GM13977 (cell line): ENCODE measurements at places on chromosomes 3 and 15.

GRCh38 chr15:101052031-101052620 lies 133.0 kb downstream of the LRRK1 start:
- no peak for DNase-seq

DNA sequence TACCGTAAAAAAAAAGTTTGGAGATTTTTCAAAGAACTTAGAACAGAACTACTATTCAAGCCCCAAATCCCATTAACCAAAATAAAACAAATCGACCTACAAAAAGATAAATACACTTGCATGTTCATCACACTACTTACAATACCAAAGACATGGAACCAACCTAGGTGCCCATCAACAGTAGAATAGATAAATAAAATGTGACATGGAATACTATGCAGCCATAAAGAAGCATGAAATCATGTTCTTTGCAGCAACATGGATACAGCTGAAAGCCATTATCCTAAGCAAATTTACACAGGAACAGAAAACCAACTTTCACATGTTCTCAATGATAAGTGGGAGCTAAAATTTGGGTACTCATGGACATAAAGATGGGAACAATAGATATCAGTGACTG lies 768.7 kb downstream of the ROBO1 start:
- no peak for DNase-seq

- no peak for DNase-seq
Observed at GRCh38 chr3:34955680-34956079, 683.6 kb upstream of the ARPP21 start.

GRCh38 chr3:134652409-134652831 lies 1.6 kb upstream of the KY start:
- no peak for DNase-seq

- DNase-seq, result no peak
Observed at GRCh38 chr3:21654662-21655061, 96.3 kb downstream of the ZNF385D start.

GRCh38 chr3:195209847-195210265 lies 61.1 kb downstream of the XXYLT1 start:
- DNase-seq, result no peak

GRCh38 chr15:74252291-74252690 lies 16.2 kb downstream of the CCDC33 start:
- DNase-seq, result no peak

- DNase-seq, result no peak
Observed at GRCh38 chr3:57917601-57918000, 90.6 kb upstream of the FLNB start.

GRCh38 chr3:23376516-23377248 lies 173.6 kb downstream of the UBE2E2 start:
- DNase-seq, result no peak

DNA sequence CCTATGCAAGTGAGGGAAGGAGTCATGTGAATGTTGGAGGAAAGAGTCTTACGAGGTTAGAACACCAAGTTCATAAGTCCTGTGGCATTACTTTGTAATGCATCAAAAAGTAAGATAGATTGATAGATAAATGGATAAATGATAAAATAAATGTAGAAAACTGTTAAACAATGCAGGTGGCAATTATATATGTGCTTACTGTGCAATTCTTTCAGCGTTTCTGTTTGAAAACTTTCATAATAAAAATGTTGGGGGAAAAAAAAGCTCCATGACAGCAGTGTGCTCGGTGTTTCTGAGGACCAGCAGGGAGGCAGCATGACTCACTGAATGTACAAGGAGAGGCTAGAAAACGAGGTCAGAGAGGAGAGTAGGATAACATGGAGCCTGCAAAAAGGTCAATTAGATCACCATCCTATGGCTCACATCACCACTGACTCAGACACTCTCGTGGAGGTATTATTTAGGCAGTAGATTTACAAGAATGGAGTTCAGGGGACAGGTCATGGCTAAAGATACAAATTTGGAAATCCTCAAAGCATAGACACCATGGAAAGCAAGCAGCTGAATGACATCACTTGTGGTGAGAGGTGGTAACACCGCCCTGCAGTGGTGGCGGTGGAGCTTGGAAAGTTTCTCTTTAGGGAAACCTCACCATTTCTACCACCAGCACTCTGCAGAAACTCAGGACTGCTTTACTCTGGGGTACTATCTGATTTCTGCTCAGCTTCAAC lies 219.8 kb downstream of the CTNNB1 start:
- no peak for DNase-seq

DNA sequence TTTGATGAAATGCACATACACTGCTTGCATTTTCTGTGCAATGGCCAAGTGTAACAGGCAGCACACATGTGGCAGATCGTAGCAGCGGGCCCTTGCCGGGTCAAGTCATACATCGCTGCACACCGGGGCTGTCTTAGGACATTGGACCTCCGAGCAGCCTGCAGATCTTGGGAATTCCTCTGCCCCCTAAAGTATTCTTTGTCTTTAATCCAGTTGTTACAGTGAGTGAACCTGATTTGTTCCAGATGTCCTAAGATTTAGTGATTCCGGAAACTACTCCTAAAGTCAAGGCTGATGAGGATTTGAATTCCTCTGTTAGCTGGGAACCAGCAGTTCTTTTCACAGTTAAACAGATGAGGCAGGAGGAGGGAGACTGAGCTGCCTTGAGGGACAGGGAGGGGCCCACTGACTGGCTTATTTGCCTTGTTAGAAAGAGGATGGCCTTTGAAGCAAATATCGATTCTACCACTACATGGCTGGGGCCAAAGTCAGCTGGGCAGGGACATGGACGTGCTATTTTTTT lies 190.7 kb upstream of the CTDSPL start:
- no peak for DNase-seq

GRCh38 chr3:976006-976405 lies 116.8 kb upstream of the CNTN6 start:
- no peak for DNase-seq

GRCh38 chr3:11522398-11522715 lies 121.4 kb downstream of the VGLL4 start:
- DNase-seq, result no peak

GRCh38 chr3:188687389-188687788 lies 484.4 kb upstream of the TPRG1 start:
- no peak for DNase-seq

DNA sequence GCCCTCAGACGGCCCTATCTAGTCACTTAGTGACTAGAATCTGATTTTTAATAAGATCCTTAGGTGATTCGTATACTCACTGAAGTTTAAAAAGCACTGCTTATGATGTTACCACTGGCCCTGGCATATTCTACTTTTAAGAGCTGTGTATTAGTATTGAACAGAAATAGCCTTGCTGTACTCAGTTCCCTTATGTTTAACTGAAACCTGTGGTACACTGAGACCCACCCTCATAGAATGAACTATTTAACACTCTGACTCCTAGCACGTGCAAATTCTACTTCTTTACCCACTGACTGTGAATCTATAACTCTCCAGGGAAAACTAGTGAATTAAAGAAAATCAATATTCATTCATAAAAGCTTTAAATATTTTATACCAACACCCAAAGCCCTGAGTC lies 108.9 kb downstream of the CCNL1 start:
- DNase-seq, result no peak

DNA sequence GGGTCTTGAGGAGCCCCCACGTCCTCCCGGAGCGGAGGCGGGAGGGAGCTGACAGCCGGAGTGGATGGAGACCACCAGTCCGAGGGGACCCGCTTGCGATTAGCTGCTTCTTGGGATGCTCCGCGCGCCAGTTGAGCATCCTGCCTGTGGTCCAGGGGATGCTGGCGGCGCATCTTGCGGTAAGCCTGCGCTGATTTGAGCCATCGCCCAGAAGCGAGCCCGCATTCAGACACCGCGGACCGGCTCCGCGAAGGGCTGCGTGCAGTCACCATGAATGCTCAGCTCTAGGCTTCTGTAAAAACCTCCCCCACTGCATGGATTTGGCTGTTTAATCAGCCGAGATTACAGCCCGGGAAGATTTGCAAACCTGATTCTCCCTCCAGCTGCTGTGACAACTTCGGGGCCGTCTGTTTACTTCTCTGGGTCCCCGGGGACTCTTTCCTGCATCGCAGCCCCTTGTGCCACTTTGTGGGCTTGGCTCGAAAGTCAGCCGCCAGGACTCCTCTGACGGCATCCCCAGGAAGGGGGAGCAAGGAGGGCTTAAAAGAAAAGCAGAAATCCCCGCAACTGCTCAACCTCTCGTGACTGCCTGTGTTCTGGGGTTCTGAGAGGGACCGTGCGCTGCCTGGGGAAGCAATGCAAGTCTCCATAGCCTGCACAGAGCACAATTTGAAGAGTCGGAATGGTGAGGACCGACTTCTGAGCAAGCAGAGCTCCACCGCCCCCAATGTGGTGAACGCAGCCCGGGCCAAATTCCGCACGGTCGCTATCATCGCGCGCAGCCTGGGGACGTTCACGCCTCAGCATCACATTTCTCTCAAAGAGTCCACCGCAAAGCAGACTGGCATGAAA lies 171.1 kb downstream of the KCNAB1 start:
- no peak for DNase-seq

DNA sequence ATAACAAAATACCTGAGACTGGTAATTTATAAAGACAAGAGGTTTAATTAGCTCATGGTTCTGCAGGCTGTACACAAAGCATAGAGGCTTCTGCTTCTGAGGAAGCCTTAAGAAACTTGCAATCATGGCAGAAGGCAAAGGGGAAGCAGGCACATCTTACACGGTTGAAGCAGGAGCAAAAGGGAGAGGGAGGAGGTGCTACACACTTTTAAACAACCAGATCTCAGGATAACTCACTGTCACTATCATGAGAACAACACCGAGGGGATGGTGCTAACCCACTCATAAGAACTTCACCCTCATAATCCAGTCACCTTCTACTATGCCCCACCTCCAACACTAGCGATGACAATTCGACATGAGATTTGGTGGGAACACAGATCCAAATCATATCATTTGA lies 54.4 kb downstream of the ATP8B4 start:
- no peak for DNase-seq

DNA sequence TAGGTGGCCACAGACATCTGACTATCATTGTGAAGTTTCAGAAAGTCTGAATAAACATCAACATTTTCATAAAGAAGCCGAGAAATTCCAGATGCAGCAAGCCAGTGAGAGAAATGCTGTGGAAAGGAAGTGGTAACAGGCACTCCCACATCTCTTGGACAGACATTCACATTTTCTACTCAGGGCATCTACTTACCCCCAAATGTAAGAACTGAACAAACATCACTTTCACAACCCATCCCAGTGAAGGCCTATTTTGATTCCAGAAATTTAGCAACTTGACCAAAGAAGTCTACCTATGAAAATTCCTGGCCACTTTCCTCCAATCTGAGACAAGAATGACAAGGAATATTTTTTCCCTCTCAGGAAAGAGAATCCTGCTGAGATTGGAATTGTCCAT lies 224.8 kb upstream of the DCBLD2 start:
- no peak for DNase-seq

DNA sequence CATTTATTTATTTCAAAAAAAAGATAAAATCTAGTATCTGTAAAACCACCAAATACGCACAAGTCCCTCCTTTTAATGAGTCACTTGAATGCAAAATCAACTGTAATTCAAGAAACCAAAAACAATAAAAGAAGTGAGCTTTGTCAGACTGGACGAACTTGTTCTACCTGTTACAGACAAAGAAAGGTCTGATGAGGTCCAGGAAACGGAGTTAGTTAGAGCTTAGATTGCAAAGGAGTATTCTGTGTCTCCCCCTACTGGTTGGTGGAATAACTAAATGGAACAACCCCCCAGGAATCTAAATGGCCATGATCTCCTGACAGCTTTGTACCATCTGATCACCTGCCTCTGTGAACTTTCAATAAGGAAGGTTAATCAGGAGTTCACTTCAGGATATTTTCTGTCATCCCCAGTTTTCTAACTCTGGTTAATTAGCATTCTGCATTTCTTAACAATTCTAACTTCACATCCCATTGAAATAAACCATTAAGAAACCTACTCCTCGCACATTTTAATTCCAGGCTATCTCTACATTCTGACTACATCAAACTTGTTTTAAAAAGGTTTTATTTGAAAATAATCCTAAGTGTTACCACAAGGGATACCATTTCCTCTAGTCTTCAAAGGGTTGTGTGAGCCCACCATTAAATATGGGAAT lies 333.0 kb upstream of the SATB1 start:
- DNase-seq, result peak; percentile 12

GRCh38 chr3:52434491-52435115 lies 10.3 kb downstream of the SEMA3G start:
- no peak for DNase-seq

DNA sequence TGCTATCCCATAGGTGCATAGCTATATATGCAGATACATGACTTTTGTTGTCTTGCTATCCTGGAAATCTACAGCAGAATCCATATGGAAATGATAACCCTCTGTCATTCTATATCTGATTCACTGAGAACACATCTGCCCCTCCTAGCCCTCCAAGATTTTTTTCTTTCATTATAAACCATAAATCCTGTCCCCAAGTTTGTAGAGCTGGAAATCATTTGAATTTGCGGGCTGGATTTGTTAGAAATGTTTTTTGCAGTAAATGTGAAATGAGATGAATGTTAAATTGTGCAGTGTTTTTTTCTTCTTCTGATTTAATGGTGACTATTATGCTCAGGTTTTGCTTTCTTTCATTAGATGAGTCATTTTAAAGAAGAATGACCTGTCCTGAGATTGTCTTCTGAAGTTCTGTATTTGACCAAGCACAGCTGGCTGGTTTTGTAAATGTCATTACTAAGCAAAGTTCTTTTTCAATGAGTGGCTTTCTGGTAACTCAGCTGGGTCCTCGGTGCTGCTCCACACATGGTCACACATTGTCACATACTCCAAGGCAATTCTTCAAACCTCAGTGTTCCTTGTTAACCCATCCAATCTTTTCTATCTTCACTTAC lies 25.3 kb upstream of the ABHD17C start:
- DNase-seq, result no peak

GRCh38 chr3:56190771-56191305 lies 277.4 kb downstream of the ERC2 start:
- no peak for DNase-seq

GRCh38 chr15:51505251-51505650 lies 117.3 kb downstream of the DMXL2 start:
- DNase-seq, result no peak

GRCh38 chr15:99719096-99719541 lies 14.1 kb downstream of the LYSMD4 start:
- DNase-seq, result peak; percentile 79

- no peak for DNase-seq
Observed at GRCh38 chr3:106345353-106346027, 476.7 kb upstream of the CBLB start.

- DNase-seq, result no peak
Observed at GRCh38 chr15:88987934-88988671, 74.9 kb upstream of the MFGE8 start.

DNA sequence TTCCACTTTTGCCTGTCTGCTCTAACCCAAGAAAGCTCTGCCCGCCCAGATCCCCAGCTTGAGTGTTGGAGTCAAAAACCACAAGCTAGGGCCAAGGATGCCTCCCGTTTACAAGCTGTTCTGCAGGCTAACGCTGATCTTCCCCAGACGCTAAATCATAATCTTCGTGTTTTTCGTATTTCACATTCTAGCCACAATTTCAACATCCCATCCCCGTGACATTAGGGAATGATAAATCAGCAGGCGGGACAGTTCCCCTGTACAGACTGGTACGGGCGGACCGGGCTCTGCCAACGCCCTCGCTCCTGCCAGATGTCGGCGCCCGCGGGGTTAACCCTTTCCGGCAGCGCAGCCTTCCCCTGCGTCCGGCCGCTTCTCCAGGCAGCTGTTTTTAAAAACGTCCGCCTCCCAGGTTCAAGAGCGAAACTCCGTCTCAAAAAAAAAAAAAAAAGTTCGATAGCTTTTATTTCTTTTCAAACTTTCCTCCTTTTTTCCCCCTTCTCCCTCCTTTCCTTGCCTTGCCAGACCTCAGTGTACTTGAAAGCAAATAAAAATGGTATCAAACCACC lies 81.0 kb upstream of the BNC1 start:
- DNase-seq, result no peak
